CD4-positive, alpha-beta T cell treated with Interleukin-2 at 100 ng/mL for 4 hours (primary cell): ENCODE measurements at places on chromosomes 7 and 10.

GRCh38 chr10:102620138-102620590 is 24.1 kb upstream of the TRIM8 start:
- DNase-seq: no peak

DNA sequence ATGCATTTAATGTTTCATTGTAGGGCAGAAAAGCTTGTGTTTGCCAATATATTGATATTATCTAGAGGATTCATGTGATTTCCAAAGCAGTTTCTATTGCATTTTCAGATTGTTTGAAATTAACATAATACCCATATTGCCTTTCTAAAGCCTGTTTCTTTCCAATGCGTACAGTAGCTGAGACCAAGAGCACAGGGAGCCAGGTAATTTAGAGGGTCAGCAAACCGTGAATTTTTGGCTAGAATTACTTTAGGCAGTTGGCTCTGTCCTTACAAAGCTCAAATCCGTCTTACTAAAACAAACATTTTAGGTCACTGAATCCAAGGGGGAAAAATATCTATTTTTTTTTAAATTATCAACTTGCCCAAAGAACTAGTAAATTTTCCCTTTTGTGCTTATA is 604.9 kb upstream of the ADARB2 start:
- DNase-seq: no peak

DNA sequence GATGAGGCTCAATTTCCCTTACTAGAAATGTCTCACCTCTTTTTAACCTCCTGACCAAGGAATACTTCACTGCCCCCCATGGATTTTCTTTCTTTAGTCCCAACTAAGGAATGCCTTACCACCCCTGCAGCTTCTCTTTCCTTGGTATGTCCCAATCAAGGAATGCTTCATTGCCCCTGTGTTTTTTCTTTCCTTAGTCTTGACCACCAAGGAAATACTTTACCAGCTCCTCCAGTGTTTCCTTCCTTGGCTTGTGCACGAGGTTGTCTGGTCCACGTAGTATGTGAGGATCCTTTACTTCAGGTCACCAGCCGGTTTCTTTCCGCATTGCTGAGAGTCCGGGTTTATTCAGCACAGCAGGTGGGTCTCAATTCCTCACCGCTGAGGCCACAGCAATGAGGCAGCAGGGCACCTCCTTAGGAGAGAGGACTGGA is 59.3 kb downstream of the CYP2C9 start:
- DNase-seq: no peak

GRCh38 chr7:55532150-55532917 is 40.0 kb downstream of the VOPP1 start:
- DNase-seq: no peak

DNA sequence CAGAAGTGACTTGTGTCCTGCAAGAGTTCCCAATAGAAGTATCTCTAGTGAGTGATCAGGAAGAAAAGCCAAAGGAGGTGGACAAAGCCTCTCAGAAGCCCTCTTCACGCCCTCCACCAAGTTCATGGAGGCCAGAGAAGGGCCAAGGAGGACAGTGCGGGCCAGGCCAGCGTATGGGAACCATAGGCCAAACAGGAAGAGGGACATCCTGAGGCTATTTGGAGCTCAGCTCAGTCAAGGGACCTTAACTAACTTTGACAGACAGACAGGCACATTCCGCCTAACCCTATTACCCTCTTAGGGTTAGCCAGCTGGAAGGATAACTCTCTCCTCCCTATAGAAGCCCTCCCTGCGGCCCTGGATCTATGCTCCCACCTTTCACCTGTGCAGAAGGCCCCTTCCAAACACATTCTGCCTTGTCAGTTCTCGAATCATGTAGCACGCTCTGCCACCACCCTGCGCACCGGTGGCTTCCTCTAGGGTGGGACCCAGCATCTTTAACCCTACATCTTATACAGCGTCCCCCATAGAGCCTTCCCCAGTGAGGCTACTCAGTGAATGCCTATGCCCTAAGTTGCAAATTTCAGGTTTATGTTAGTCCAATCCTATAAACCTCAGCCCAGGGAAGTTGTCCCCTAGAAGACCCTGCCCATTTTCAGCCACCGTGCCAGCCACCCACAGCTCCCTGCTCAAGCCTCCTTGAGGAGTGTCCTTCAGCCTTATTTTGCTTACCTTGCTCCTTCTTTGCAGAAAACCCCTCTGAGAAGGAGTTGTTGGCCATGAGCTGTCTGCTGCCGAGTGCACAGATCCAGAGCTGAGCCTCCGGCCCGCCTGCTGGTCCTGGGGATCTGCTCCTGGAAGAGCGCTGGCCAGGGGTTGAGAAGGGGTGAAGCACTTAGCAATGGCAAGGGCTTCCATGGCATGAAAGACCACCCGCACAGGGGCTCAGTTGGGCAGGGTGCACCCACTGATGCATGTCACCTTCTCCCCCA is 36.9 kb downstream of the FRMPD2 start:
- no peak for DNase-seq

DNA sequence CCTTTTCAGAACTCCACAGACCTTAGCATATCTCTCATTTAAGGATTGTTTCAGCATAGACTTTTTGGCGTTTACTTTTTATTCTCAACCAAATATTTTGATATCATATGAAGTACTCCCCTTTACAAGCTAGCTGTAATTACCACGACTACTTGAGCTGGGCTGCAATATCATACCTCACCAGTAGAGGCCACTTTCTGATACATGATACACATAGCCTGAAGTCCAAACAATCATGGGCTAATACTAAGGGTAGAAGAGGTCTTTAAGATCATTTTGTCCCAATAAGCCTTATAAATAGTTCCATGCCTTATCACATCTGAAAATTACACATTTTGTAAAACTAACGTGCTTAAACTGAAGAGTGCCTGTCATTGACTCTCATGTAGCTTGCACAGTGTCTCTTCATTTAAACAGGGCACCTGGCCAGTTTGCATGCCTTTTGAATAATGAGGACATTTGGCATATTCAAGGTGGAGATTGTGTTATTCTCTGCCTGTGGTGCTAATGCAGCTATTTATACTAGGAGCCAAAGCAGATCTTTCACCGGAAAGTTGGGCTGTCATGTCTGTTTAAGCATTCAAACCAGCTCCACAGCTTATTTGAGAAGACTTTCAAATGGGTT is 403.7 kb upstream of the ZMIZ1 start:
- peak; percentile 8 for DNase-seq

- DNase-seq: peak; percentile 15
These were observed 7.0 kb downstream of the MXI1 start for GRCh38 chr10:110214371-110214826.

DNA sequence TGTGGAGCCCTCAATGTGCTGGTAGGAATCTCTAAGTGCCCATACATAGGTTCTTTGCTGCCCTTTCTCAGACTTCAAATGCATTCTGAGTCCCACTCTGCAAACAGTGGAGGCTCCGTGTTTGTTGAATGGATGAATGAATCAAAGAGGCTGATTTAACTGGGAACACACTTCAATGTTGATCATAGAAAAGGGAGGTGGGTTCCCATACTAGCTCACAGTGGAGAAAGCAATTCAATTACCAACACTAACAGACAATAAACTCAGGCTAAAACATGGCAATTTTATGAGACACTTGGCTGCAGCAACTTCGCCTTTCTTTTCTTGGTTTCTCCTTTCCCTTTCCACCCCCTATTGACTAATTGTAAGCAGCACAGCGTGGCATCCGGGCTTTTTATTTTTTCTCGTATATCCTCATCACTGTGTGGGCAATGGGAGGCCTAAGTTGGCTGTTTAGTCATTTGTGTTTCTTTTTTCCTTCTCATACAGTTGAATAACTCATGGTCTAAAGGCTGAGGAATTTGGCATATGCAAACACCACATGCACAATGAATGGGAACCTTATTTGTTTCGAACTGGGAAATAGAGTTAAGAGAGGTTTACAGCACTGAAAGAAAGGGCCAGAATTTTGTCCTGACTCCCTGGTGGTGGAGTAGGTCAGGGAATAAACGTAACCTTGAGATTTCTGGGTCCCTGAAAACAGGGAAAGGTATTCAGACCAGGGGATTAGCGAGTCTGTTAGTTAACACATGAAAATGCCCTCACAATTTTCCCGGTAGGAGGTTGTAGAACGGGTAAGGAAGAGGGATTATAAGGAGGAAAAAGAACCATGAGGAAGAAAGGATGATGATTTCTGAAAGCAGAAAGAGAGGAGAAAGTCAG is 858.5 kb downstream of the KCNMA1 start:
- DNase-seq: no peak

GRCh38 chr7:40723829-40724228 is 589.0 kb downstream of the SUGCT start:
- DNase-seq: no peak

GRCh38 chr7:138025215-138026186 is 23.6 kb upstream of the CREB3L2 start:
- DNase-seq: no peak
